CD8-positive, alpha-beta memory T cell (primary cell): ENCODE measurements at places on chromosomes 7 and 10.

- H3K27ac ChIP-seq = no peak overlapping the region
- no peaks in the 10 kb centered on the region for H3K4me1 ChIP-seq
- no peak for DNase-seq
- H3K4me3 ChIP-seq = no peak overlapping the region
- H3K27me3 ChIP-seq = peaks cover 18% of the 10 kb centered on the region
Measured at GRCh38 chr7:33904681-33905388, 504 bp upstream of the BMPER start.

- H3K27ac ChIP-seq = no peak overlapping the region
- H3K27me3 ChIP-seq = no peaks in the 10 kb centered on the region
- DNase-seq = no peak
- no peaks in the 10 kb centered on the region for H3K36me3 ChIP-seq
- no peaks in the 10 kb centered on the region for H3K4me1 ChIP-seq
Measured at GRCh38 chr7:13117103-13117502, 429.7 kb downstream of the ARL4A start.

GRCh38 chr10:77889277-77889903 is 37.2 kb downstream of the DLG5 start:
- DNase-seq = no peak
- no peaks in the 10 kb centered on the region for H3K27me3 ChIP-seq
- H3K36me3 ChIP-seq = no peaks in the 10 kb centered on the region
- no peaks in the 10 kb centered on the region for H3K4me1 ChIP-seq

DNA sequence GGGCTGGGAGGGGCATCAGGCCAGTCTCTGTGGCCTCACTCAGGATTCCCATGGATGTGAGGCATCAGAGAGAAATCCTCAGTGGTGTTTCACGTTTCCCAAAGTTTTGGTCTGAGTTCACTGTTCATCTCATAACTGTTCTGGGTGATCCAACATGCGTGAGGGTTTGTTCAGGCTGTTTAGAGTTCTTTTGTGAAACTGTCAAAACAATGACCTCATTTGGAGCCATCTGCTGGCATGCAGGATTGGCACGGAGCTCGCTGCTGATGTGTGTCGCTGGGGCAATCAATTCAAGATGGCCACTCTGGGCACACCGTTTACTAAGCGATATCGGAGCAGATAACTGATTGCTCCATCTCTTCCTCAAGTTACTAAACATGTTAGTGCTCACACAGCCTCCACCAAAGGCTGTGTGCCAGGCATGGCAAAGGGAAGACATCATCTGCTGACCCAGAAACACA is 365.6 kb downstream of the WDR11 start:
- no peak for DNase-seq
- no peaks in the 10 kb centered on the region for H3K4me1 ChIP-seq
- no peak overlapping the region for H3K4me3 ChIP-seq
- H3K36me3 ChIP-seq = no peaks in the 10 kb centered on the region
- H3K27ac ChIP-seq = no peak overlapping the region
- no peaks in the 10 kb centered on the region for H3K27me3 ChIP-seq

- no peaks in the 10 kb centered on the region for H3K27me3 ChIP-seq
- H3K36me3 ChIP-seq = no peaks in the 10 kb centered on the region
- DNase-seq = no peak
- no peaks in the 10 kb centered on the region for H3K4me1 ChIP-seq
- H3K4me3 ChIP-seq = no peak overlapping the region
Measured at GRCh38 chr7:2182461-2182860, 50.3 kb downstream of the MAD1L1 start.

DNA sequence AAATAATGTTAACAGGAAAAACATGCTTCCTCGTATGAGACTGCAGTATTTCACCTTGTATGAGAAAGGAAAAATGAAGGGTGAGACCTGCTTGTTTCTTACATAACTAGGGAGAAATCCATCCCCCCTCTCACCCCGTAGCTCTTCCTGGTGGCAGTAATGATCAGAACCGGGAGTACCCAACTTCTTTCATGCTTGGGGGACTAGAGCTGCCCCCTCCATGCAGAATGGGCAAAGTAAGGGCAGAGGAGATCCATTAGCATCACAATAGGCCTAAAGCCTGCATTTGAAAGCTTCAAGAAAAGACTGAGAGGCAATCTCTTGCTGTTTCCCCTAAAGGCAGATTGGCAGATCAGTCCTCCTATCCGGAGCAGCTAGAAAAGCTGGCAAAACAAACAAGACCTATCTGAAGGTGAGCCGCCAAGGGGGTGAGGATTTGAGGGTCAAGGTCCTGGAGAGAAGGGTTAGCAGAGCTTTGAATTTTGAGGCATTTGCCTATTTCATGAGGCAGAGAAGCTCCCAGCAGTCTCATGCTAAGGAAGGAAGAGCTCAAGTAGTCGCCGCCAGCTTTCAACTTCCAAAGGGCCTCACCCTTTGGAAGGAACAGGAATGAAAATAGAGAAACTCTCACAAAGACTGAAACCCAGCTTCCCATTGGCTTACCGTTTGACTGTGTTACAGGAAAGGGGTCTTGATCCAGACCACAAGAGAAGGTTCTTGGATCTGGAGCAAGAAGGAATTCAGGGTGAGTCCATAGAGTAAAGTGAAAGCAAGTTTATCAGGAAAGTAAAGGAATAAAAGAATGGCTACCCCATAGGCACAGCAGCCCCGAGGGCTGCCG is 36.2 kb downstream of the BAG3 start:
- no peak overlapping the region for H3K27ac ChIP-seq
- no peaks in the 10 kb centered on the region for H3K27me3 ChIP-seq
- DNase-seq = no peak

- DNase-seq = no peak
- H3K4me3 ChIP-seq = no peak overlapping the region
- H3K27me3 ChIP-seq = no peaks in the 10 kb centered on the region
- H3K4me1 ChIP-seq = no peaks in the 10 kb centered on the region
- H3K27ac ChIP-seq = no peak overlapping the region
Measured at GRCh38 chr10:95475827-95476468, 85.2 kb downstream of the SORBS1 start.

DNA sequence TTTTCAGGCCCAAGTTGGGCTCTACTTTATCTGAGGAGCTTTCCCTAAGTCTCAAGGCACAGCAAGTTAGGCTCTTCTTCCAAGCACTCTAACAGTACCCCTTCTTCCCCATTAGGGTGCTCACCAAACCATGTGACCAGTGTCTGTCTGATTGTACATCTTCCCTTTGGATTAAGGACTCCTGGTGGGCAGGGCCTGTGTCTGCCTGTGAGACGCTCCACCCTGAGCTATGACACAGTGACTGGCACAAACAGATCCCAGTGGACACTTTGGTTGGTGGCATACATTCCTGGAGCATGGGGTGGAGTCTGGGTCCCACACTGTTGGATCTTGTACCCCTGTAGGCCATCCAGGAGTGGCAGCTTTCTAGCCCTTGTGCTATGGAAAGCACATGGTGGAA is 23.8 kb downstream of the PLPP4 start:
- H3K36me3 ChIP-seq = no peaks in the 10 kb centered on the region
- H3K4me1 ChIP-seq = no peaks in the 10 kb centered on the region
- no peak overlapping the region for H3K27ac ChIP-seq
- no peak for DNase-seq

DNA sequence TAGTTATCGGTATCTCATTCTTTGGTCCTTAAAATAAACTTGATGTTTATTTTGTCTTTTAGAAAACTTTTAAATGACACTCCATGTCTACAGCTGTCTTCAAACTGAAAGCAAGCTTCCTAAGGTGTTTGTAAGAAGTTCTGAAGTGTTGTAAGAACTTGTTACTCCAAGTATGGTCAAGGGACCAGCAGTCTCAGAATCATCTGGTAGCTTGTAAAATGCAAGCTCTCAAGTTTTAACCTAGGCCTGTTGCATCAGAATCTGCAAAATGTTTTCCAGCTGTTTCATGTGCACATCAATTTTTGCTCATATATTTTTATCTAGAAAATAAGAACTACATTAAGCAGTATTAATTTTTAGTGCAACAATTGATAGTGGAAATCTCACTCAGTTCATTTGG is 104.1 kb downstream of the THSD7A start:
- H3K27ac ChIP-seq = no peak overlapping the region
- no peaks in the 10 kb centered on the region for H3K36me3 ChIP-seq
- no peak for DNase-seq

DNA sequence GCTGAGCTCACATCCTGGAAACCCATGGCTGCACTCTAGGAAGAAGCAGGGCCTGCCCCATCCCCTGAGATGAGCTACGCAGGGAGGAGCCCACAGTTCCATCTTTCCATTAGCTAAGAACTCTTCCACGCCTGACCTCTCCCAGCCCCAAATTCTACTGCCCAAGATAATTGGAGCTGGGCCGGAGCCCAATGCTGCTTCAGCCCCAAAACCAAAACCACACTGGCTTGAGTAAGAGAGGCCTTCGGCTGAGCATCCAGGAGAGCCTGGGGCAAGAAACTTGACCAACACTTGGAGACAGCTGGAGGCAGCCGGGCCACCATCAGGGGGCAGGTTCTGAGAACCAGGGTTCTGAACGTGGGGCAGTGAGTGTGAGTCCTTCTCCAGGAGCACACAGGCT is 116.1 kb upstream of the ZMIZ1 start:
- H3K4me3 ChIP-seq = no peak overlapping the region
- no peaks in the 10 kb centered on the region for H3K4me1 ChIP-seq
- no peak overlapping the region for H3K27ac ChIP-seq
- no peaks in the 10 kb centered on the region for H3K27me3 ChIP-seq
- no peak for DNase-seq

GRCh38 chr10:125926247-125926646 is 29.9 kb downstream of the FANK1 start:
- H3K4me3 ChIP-seq = no peak overlapping the region
- H3K27me3 ChIP-seq = no peaks in the 10 kb centered on the region
- H3K27ac ChIP-seq = no peak overlapping the region
- DNase-seq = no peak

GRCh38 chr10:1422275-1422674 is 315.1 kb downstream of the ADARB2 start:
- H3K36me3 ChIP-seq = no peaks in the 10 kb centered on the region
- no peak for DNase-seq
- H3K4me1 ChIP-seq = no peaks in the 10 kb centered on the region
- no peak overlapping the region for H3K4me3 ChIP-seq
- no peak overlapping the region for H3K27ac ChIP-seq

DNA sequence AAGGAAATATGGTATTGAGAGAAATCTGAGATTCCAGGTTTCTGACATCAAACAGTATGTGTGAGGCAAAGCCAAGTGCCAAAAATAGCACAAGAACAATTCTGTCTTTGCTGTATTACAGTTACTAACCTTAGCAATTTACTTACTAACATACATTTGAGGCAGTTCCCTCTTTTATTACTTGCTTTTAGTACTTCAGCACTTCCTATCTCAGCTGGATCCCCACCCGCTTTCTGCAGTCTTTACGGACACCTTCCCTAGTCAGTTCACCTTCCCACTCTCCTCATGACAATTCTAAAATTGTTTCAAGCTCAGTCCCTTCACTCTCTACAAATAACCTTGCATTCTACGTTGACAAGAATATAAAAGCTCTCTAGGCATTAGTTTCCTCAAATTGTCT is 79.2 kb downstream of the ELAPOR2 start:
- no peak overlapping the region for H3K27ac ChIP-seq
- H3K4me3 ChIP-seq = no peak overlapping the region
- no peak for DNase-seq
- H3K4me1 ChIP-seq = peaks cover 25% of the 10 kb centered on the region
- no peaks in the 10 kb centered on the region for H3K27me3 ChIP-seq

DNA sequence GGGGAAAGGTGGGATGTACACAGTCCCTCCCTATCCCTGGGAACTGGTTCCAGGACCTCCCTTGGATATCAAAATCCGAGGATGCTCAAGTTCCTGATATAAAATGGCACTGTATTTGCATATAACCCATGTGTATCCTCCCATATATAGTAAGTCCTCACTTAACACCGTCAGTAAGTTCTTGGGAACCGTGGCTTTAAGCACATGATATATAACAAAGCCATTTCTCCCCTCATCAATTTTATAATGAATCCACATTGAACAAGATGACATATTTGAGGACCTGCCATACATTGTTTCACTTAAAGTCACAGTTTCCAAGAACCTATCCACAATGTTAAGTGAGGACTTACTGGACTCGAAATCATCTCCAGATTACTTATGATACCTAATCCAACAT is 5.4 kb downstream of the CRYGN start:
- H3K4me1 ChIP-seq = peaks cover 51% of the 10 kb centered on the region
- DNase-seq = no peak
- no peaks in the 10 kb centered on the region for H3K27me3 ChIP-seq
- no peak overlapping the region for H3K27ac ChIP-seq
- no peaks in the 10 kb centered on the region for H3K36me3 ChIP-seq
- H3K4me3 ChIP-seq = no peak overlapping the region

DNA sequence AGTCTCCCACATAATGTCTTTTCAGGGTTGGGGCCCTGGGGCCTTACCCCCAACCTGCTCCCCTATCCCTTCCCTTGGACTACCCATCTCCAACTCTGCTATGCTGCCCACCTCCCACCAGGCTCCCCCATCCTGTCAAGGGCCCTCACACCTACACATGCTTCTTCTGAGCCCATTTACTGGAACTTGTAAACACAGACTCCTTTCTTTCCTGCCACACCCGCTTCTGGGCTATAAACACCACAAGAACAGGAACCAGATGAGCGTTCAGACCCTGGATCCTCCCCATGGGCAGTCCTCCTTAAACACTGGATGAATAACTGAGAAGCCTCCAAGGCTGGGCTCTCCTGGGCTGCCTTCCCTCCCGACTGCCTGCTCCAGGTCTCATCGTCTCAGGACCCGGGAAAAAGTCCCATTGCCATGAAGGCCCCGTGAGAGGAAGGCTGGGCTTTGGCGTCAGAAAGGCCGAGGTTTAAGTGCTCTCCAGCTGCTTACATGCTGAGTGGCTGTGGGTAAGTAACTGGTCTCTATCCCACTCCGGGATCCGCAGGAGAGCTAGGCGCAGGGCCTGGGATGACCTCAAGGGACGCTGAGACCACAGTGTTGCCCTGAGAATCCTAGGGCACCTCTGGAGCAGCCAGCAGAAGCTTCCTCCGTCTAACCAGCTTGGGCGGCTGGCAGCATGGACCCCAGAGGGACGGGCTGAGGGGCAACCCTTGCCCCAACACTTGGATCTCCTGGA is 15.6 kb upstream of the CRHR2 start:
- no peaks in the 10 kb centered on the region for H3K27me3 ChIP-seq
- no peak for DNase-seq
- no peaks in the 10 kb centered on the region for H3K4me1 ChIP-seq
- H3K27ac ChIP-seq = no peak overlapping the region
- H3K36me3 ChIP-seq = no peaks in the 10 kb centered on the region

- no peak for DNase-seq
- H3K4me3 ChIP-seq = no peak overlapping the region
- H3K27me3 ChIP-seq = no peaks in the 10 kb centered on the region
- no peak overlapping the region for H3K27ac ChIP-seq
- H3K4me1 ChIP-seq = no peaks in the 10 kb centered on the region
- no peaks in the 10 kb centered on the region for H3K36me3 ChIP-seq
Measured at GRCh38 chr10:76070916-76071315, 639.5 kb downstream of the LRMDA start.

- no peak for DNase-seq
- H3K4me3 ChIP-seq = no peak overlapping the region
- no peaks in the 10 kb centered on the region for H3K4me1 ChIP-seq
- no peaks in the 10 kb centered on the region for H3K27me3 ChIP-seq
- no peaks in the 10 kb centered on the region for H3K36me3 ChIP-seq
Measured at GRCh38 chr7:86453454-86453853, 190.3 kb upstream of the GRM3 start.

- peaks cover 19% of the 10 kb centered on the region for H3K4me1 ChIP-seq
- no peak overlapping the region for H3K4me3 ChIP-seq
- no peaks in the 10 kb centered on the region for H3K27me3 ChIP-seq
Measured at GRCh38 chr10:100504096-100504495, 15.6 kb downstream of the SEC31B start.

- no peaks in the 10 kb centered on the region for H3K27me3 ChIP-seq
- DNase-seq = no peak
- peaks cover 30% of the 10 kb centered on the region for H3K36me3 ChIP-seq
- H3K27ac ChIP-seq = peak overlapping the region; percentile 65
- peaks cover 98% of the 10 kb centered on the region for H3K4me1 ChIP-seq
Measured at GRCh38 chr10:11176746-11177145, 159.1 kb downstream of the CELF2 start.
